Activated effector memory CD4-positive, alpha-beta T cell treated with anti-CD3 and anti-CD28 coated beads, Interleukin-2, amount 50 U/mL, for 16 hours (primary cell): ENCODE measurements at places on chromosomes 2 and 18.

GRCh38 chr2:240374085-240374907 is 61.2 kb upstream of the GPC1 start:
- DNase-seq = no peak

- no peak for DNase-seq
These were observed 33.1 kb upstream of the YPEL5 start for GRCh38 chr2:30113617-30114293.

DNA sequence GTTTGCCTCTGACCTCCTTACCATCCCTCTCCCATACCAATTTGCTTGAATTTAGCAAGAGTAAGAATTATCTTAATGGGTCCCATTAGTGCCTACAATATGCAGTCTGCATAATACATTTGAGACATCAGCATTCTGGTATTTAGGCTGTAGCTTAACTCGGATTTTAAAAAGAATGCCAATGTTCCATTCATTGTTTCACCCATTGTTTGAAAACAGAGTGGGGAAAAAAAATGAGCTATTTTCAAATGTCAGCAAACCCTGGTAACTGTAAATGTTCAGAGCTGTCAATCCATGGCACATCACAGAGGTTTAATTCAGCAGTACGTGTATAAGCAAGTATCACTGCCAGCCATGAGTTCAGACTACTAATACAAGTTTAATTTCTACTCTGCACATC is 61.9 kb upstream of the TSPYL6 start:
- no peak for DNase-seq

GRCh38 chr18:59685501-59685900 is 11.7 kb downstream of the CCBE1 start:
- DNase-seq = no peak
